ENCODE measurements at places on chromosomes 13 and 19.
A peak's percentile ranks its signal among the peaks of the same experiment; 100 is the strongest.

- DNase-seq = peak; percentile 45
Measured at GRCh38 chr19:45952686-45953505, 20.8 kb downstream of the NOVA2 start.

DNA sequence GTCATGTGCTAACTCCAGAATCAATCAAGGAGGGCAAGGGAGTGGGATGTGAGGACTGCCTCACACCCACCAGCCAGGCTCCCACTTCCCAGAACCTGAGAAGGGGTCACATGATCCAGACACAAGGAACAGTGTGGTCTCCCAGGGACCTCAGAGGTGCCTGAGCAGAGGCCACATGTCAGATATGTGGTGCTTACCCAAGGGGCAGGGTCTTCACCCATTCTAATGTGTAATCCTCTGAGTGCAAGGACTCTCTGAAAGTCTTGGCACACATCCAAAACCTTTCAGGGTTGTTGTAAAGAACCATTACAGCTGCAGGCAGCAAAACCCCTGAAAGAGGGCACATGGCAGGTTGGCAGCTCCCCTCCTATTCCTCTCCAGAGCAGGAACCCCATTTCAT, 656.6 kb downstream of the UQCRFS1 start:
- no peak for DNase-seq

- DNase-seq = no peak
Measured at GRCh38 chr13:99647596-99647985, 146.3 kb downstream of the TM9SF2 start.

DNA sequence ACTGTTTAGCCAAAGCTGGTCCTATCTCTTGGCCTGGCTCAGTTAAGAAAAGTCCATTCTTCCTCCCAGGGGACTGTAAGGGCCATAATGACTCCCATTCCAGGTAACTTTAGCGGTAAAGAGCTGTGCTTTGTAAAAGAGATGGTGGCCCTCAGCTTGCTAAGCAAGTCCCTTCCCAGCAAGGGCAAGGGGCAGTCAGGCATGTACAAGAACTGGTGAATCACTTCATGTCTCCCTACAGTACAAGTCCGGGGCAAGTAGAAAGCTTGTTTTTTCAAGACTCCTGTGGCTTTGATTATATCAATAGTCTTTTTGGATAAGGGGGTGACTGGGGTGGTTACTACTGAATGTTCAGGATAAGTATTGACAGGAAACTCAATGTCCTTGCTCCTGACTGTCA, 88.9 kb downstream of the SLC25A15 start:
- DNase-seq = no peak

DNA sequence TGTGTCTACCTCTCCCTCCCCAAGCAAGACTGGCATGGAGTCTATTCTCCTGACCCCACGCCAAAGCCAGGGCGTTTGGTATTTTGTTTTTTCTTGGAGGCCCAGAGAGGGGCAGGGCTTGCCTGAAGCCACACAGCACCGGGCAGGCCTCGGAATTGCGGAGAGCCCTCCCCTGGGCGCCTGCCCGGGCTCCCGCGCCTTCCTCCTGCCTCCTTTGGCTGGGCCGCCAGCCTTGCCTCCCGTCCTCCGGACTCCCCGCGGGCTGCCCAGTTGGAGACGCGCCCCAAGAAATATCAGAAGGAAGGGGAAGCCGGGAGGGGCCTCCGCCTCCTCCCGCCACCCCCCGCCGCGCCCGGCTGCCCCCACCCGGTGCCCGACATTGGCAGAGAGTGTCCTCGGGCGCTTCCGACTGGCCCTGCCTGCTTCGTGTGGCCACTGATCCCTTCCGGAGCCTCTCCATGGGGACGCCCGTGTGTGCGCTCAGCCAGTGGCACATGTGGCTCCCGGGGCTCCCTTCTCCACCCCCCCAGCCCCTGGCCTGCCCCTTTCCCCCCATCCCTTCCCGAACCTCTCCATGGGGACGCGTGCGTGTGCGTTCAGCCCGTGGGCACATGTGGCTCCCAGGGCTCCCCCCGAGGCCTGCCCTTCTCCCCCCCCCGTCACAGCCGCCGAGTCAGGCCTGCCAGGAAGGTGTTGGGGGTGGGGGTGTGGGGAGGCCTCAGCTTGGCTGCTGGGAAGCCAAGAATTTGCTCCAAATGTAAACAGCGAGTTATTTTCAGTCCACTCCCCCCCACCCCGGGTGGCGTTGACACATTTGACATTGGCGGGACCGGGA, 37.3 kb downstream of the NFIC start:
- DNase-seq = no peak

- no peak for DNase-seq
Measured at GRCh38 chr13:55361141-55361540, 1779.6 kb upstream of the PRR20A start.

GRCh38 chr19:51664997-51665396, 18.4 kb upstream of the SIGLEC14 start:
- no peak for DNase-seq

GRCh38 chr13:25890671-25891212, 161.1 kb downstream of the SHISA2 start:
- DNase-seq = no peak

DNA sequence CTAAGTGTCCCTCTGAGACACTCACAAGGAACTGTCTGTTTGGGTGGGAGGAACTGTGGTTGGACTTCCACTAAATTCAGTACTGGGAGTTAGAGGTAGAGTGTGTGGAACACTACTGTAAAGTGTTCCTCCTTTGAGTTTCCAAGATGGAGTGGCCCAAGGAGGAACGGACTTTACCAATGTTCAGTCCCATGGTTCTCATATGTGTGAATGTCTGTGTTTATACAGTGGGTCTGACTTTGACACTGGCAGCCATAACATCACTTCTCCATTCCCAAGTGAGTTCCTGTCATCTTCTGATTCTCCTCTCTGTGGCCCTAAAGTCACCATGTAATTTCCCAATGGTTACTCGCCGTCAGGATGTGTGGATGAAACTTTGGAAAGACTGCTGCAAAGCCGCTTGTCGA, 136.8 kb upstream of the SERP2 start:
- no peak for DNase-seq

GRCh38 chr19:4369888-4370260, 26.5 kb downstream of the MPND start:
- DNase-seq = peak; percentile 75

GRCh38 chr19:50434525-50434924, 1.8 kb downstream of the MYBPC2 start:
- DNase-seq = no peak

DNA sequence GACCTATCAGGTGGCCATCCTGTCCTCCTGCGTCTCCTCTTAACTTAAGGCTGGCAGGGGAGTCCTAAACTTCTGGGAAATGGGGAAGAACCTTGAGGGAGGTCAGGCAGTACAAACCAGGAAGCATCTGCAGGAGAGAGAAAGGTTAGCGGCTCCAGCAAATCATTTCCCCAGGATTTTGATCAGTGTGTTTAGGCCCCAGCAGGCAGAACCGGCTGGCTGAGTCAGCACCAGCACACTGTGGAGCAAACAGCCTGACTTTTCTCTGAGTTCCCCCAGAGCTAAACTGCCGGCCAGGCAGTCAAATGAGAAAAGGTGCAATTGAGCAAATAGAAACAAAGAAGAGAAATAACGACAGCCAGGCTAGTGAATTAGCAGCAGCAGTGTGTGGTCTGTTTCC, 46.7 kb upstream of the MEDAG start:
- no peak for DNase-seq

GRCh38 chr13:32001154-32001768, 30.3 kb upstream of the FRY start:
- DNase-seq = no peak

GRCh38 chr19:49409441-49410029, 13.7 kb downstream of the PTH2 start:
- no peak for DNase-seq

GRCh38 chr13:44969551-44970484, 19.5 kb downstream of the NUFIP1 start:
- no peak for DNase-seq

DNA sequence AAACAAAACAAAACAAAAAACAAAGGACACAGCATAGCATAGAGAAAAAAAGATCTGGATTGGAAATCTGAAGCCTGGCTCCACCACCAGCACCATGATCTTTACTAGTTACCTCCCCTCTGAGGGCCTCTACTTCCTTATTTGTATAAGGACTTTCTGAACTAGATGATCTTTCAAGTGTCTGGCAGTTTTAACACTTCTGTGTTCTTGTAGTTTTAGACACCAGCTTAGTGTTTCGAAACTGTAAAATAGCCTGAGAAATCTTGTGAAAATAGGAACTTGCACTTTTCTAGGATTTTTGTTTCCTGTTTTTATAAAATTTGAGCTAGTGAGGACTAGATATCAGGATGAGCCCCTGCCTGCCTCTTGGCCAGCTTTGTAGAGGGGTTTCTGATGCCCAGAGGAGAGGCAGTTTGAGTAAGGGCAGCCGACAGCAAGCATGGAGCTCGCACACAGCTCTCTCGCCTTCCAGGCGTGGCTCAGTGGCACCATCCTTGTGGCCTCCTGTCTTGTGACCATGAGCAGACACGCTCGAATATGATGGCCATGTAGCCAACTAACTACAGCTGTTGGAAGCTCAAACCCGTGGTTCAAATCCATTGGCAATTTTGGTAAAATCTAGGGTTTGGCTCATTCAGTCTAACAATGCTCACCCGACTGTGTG, 319.0 kb downstream of the KCNRG start:
- no peak for DNase-seq

GRCh38 chr19:45211751-45212381, 33.3 kb downstream of the BLOC1S3 start:
- no peak for DNase-seq

DNA sequence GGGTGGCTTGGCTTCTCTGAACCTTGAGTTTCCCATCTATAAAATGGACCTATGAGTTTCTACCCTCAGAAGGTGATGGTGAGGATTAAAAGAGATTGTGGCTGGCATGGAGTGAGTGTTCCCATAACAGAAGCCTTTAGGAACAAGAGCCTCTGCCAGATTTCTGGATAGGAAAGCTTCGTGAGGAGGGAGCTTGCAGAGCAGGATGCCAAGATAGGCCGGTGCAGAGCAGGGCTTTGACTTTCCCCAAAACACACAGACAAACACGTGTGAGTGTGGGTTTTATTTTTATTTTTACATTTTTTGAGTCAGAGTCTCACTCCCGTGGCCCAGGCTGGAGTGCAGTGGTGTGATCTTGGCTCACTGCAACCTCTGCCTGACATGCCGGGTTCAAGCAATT, 3.7 kb upstream of the CNN1 start:
- DNase-seq = no peak

GRCh38 chr13:93476175-93476574, 249.6 kb downstream of the GPC6 start:
- DNase-seq = no peak

DNA sequence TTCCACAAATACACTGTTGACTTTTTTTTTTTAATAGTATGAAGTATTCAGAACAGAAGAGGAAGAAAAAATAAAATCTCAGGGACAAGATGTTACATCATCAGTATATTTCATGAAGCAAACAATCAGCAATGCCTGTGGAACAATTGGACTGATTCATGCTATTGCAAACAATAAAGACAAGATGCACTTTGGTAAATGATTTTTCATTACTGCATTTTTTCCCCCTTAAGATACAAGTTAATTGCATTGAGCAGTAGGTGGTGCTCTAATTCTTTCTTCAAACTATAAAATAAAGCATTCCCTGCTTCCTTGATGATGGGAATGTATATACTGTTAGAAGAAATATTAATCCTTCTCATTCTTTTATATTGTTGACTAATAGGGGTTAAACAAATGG, 17.1 kb downstream of the UCHL3 start:
- no peak for DNase-seq

GRCh38 chr19:42048992-42049391, 21.0 kb downstream of the GRIK5 start:
- DNase-seq = no peak

DNA sequence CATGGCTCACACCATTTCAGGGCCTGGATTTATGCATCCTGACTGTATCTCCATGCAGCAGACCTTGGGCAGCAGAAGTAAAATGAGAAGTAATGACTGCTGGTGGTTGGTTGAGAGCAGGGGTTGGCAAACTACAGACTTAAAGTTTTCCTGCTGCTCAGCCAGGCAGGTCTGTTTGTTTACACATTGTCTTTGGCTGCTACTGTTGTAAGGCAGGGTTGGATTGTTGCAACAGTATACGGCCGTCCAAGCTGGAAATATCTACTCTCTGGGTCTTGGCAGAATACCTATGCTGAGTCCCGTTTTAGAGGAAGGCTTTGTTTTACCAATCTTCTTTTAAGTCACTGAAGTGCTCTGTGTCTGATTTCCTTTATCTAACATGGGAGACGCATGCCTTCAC, 13.5 kb downstream of the SNRNP70 start:
- no peak for DNase-seq

- DNase-seq = peak; percentile 67
Measured at GRCh38 chr19:35545855-35546381, 492 bp downstream of the TMEM147 start.

DNA sequence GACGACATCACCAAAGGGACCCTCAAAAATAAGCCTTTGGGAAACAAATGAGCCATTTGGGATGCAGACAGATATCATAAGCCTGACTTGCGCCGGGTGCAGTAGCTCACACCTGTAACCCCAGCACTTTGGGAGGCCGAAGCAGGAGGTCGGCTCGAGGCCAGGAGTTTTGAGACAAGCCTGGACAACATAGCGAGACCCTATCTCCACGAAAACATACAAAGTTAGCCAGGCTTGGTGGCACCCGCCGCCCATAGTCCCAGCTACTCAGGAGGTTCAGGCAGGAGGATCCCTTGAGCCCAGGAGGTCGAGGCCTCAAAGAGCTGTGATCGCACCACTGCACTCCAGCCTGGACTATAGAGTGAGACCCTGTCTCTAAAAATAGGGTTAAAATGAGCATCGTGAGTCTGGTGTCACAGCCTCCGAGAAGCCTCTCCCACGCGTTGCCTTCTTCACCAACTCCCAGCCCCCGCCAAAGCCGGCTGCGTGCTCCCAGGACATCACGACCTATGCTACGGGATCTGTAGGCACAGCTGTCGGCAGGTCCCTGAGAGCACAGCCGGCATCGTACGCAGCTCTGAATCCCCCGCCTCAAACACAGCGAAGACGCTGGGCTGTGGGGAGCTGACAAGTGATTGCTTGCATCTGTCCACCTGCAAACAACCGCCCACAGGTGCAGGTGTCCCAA, 1.6 kb downstream of the REXO1 start:
- DNase-seq = no peak

DNA sequence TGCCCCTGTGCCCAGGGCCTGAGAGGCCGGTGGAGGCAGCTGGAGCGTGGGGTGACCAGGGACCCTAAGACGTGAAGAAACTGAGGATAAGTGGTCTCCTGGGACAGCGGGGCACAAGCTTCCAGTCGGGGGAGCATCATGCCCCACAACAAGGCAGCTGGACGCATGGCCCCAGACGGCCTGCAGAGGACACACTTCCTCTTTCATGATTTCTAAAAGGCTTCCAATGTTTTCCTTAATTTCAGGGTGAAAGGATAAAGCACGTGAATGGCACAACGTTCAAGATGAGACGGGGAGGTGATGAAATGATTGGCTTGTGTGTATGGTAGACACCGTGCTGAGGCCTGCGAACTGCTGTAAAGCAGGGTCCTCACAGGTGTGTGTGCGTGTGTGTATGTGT, 20.2 kb upstream of the MYDGF start:
- no peak for DNase-seq

GRCh38 chr13:109700176-109700575, 86.2 kb downstream of the IRS2 start:
- DNase-seq = no peak

All from stimulated activated CD4-positive, alpha-beta T cell treated with anti-CD3 and anti-CD28 coated beads, Interleukin-12 subunit alpha, Interleukin-12 subunit beta, amount 100 ng/mL, for 4 hours (primary cell).